ENCODE measurements at places on chromosomes 12 and 14. TPM values are rescaled to one million over a fixed set of nuclear protein-coding genes. Genes with fewer than 3 reads are reported as not detected.

The LRTM2 gene
- not detected for total RNA-seq

The R3HDM2 gene
- total RNA-seq, result 82.7 TPM

The DDX47 gene
- total RNA-seq, result 154 TPM

The PPP1R13B gene
- total RNA-seq, result 12.7 TPM

The MYRFL gene
- not detected for total RNA-seq

The TMEM253 gene
- total RNA-seq, result 0.38 TPM

The AQP2 gene
- total RNA-seq, result not detected

The AVPR1A gene
- total RNA-seq, result not detected

The MED6 gene
- 50.7 TPM for total RNA-seq

The KCNA1 gene
- not detected for total RNA-seq

The LTBP2 gene
- total RNA-seq, result 2.9 TPM

The SLC5A8 gene
- total RNA-seq, result not detected

The LAG3 gene
- total RNA-seq, result 1.2 TPM

The SLC25A21 gene
- total RNA-seq, result 1.9 TPM

The KLRC1 gene
- total RNA-seq, result not detected

The METAP2 gene
- total RNA-seq, result 127 TPM

The CLEC4C gene
- not detected for total RNA-seq

The CCDC177 gene
- total RNA-seq, result 5.8 TPM

The MYO1H gene
- not detected for total RNA-seq

The EFS gene
- 43.5 TPM for total RNA-seq

The MTHFD1 gene
- 103 TPM for total RNA-seq

The SIX4 gene
- 14.2 TPM for total RNA-seq

The RNU4-1 gene
- total RNA-seq, result 2,533 TPM

The LRP1 gene
- 87.7 TPM for total RNA-seq

The FAM186B gene
- total RNA-seq, result 0.57 TPM

The IL31 gene
- not detected for total RNA-seq

The TMEM121 gene
- 1.4 TPM for total RNA-seq

The OR4K17 gene
- total RNA-seq, result not detected

The NIN gene
- 3.3 TPM for total RNA-seq

The GDF3 gene
- 60.7 TPM for total RNA-seq

The WBP11 gene
- 97.4 TPM for total RNA-seq

The TOMM20L gene
- not detected for total RNA-seq

The RNASE4 gene
- 1.6 TPM for total RNA-seq

The DLK1 gene
- total RNA-seq, result 219 TPM

The IAPP gene
- not detected for total RNA-seq
